HL-60 (cell line): ENCODE measurements at places on chromosomes 2 and 18.

GRCh38 chr18:8705961-8706790 is 820 bp downstream of the MTCL1 start:
- peak; percentile 5 for DNase-seq

GRCh38 chr2:112784199-112785189 is at the start of gene IL1A:
Gene IL1A (minus strand): TSS chr2:112784493. CDS start chr2:112783770, 723 bp downstream.
- DNase-seq = peak; percentile 43

DNA sequence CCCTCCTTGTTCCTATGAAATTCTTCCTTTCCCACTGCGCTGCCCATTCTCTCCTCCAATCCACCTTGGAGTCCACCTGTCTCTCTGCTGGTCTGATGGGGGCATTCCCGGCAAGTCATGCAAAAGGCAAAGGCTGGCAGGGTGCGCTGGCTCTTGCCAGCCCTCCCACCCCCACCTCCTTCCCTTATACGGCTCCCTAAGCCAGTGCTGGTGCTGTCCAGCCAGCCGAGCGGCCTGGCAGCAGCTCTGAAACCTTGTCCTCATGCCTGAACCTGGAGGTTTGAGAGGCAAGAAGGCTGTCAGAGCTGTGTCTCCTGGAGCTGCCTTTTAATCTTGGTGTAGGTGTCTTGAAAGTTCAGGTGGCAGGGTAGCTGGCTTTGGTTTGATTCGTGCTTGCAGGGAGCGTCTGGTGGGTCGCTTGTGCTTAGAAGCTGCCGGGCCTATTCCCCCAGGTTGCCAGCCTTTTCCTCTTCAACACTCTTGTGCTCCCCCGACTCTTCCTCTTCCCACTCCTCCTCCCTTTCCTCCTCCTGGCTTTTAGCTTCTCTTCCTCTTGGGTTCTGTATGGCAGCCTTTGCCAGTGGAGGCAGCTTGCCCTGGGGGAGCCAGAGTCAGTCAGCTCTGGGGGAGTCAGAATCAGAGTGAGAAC is 748 bp downstream of the LIPG start:
- no peak for DNase-seq

DNA sequence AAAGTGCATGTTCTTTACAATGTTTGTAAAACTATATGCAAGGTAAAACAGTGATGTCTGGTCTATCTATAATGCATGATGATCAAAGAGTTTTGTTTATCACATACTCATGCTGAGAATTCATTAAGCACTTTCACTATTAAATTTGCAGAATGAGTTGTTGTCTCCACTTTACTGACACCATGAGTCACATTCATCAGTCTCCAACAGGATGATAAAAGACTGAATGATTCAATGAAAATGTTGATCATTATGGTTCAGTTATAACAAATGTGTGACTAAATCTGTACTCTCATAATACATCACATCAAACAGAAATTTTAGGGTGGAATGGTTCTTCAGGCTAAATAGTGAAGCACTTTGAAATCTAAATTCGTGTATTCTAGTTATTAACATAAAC is 129.0 kb downstream of the ERBB4 start:
- no peak for DNase-seq

GRCh38 chr2:27798948-27799645 is 27.6 kb downstream of the MRPL33 start:
- DNase-seq = no peak

GRCh38 chr18:22641958-22642357 is 224.2 kb upstream of the CTAGE1 start:
- no peak for DNase-seq

DNA sequence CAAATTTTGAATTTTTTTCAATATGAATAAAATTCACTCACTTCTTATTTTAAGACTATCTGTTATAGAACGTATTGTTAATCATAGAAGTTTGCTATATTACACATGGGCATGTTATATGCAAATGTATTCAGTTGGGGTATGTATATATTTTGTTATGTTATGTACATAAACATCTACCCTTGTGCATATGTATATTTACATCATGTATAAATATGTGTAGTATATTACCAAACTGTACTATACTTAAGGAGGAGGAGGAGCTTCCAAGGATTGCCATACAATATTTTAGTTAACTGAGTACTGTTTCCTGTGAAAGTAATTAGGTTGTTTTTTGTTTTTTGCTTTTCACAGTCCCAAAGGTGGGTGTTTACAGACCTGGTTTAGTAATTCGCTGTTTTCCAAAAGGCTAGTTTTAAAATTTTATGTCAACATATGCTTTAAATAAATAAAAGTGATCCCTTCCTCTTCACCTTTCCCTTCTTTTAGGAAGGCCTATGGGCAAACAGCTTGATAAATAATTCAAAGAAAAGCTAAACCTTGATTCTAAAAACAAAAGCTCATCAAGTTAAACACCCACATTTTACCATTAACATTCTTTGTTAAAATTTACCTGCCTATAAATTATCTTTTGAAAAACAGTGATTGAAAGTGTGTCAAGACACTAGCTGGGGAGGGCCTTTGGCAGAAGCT is 12.9 kb upstream of the POU3F3 start:
- no peak for DNase-seq

GRCh38 chr2:23037596-23037995 is 347.4 kb upstream of the KLHL29 start:
- no peak for DNase-seq

- DNase-seq = peak; percentile 84
Observed at GRCh38 chr18:77081390-77081778, 51.2 kb downstream of the MBP start.

DNA sequence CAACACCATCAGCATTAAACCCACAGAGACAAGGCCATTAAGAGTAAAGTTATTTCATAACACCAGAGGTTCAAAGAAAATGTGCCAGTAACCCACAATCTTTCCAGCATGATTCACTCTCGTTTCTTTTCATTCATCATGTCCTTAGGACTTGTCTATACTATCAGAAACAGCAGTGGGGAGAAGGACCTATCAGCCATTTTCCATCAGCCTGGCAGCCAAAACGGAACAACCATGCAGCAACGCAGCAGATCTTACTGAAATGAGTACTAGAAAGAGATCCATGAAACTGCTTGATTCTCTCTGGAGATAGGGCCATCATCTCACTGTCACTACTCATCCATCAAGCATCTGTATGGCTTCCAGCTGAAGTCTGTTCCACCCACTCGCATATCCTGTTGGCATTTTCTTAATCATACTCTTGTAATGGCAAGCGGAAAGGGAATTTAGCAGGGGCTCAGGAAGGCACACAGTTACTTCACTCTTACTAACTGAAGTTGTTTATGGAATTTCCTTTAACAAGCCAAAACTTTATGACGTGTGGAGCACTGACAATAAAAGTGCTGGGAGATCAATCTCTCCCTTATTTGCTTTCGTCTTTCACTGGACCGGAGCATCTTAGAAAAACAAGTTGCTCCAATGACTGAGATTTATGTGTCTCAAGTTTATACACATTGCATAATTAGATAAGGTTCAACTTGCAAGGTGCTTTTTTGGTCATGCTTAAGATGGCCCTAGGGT is 69.7 kb downstream of the EPHA4 start:
- DNase-seq = no peak

DNA sequence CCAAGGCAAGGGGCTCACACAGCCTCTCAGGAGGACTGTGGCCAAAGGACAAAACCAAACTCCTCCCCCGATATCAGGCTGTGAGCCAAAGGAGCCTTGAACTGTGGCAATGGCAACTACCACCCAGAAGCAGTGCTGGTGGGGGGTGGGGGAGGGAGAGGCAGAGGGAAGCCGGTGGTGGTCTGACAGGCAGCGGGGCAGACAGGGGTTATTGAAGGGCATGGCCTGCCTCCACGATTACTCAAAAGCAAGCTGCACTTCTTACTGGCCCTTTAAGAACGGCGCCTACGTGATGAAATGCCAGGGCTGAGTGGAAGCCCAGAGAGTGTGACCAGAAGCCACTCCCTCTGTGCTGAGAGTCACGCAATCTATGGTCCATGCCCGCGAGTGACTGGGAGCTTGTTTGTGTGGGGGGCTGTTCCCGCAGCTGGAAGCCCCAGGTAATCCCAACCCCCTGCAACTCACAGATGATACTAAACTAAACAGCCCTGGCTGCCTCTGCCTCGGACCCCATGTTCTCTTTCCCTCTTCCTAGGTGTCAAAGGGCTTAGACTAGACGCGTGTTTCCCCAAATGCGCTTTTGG is 128.2 kb upstream of the CXCR4 start:
- DNase-seq = peak; percentile 95

DNA sequence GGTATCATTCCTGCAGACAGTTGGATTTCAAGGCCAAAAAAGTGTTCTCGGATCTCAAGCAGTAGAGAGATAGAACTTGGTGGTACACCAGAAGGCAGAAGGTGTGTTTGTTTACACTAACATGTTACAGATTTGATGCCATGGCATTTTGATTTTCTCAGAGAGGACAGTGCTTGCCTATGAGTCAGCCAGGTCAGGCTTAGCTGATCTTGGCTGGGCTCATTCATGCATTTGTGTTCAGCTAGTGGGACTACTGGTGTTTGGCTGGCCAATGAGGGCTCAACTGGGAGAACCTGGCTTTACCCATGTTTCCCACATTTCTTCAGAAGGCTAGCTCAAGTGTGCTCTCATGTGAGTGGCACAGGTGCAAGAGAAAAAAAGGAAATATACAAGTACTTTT is 162.0 kb downstream of the C1D start:
- no peak for DNase-seq

DNA sequence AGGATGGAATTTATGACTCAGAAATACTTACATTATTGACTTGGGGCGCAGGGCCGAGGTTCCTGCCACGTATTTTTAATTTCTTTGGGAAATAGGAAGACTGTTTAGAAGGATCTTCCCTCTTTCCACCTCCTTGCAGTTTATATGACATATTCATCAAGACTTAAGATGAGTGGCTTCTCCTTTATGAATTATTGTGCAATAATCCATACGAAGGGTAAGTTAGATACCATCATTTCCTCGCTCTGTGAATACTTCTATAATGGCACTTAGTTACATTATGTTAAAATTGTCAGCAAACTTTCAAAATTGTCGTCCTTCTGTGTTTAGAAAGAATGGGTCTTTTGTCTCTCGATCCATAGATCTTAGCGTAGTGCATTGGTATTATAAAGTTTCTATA is 328.8 kb upstream of the UBE2E3 start:
- DNase-seq = no peak

DNA sequence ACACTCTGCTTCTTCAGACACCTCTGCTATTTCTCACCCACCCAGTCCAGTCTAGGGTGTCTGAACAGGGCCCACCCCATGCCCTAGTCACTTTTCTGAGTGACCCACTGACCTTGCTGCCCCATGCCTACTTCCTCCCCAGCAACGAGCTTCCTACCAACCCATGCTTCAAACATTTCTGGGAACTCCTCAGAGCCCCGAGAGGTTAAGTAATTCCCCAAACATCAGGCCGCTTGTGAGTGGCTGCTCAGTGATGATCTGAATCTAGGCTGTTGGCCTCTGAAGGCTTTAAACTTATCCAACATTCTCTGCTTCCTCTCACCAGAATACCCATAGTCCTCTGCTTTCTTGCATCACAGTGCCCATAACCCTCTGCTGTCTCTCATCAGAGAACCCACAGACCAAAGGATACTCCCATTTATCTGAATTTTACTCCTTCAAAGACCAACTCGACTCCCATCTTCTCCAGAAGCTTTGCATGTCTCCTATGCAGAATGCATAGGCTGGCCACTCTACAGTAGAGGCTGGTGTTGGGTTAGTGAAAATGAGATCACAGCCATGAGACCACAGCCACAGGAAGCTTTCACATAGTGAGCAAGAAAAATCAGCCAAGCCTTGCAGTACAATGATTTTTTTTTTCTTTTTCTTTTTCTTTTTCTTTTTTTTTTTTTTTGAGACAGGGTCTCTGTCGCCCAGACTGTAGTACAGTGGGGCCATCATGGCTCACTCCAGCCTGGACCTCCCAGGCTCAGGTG is 309.5 kb upstream of the LYPD1 start:
- no peak for DNase-seq

DNA sequence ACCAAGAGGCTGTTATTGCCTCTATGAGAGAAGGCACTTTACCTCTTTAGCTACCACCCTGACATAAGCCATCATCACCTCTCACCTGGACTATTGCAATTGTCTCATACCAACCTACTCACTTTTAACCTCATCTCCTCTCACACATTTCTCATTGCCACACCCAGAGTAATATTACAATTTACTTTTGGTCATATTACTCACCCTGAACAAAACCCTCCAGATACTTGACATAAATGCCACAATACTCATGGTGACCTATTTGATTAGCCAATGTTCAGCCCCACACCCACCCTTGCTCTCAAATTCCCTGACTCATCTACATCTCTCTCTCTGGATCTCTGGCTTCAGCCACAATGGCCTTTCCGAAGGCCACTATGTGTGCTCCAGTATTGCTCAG is 90.9 kb upstream of the CDH7 start:
- no peak for DNase-seq

DNA sequence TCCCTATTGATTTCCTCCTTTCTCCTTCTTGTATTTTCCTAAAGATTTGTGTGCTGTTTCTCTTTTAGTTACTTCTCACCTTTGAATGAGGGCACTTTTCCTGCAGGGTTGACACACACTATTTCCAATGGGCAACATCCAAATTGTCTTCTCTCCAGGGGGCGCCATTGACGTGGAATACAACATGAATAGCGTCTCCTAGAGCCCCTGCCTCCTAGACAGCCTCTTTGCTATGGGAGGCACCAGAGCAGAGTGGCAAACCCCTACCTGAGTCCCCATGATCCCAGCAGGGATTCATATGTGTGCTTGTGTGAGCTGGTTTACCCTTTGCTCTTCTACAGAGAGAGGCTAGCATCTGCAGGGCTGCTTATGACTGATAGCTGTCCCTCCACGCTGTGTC is 61.3 kb upstream of the ITSN2 start:
- DNase-seq = peak; percentile 72

DNA sequence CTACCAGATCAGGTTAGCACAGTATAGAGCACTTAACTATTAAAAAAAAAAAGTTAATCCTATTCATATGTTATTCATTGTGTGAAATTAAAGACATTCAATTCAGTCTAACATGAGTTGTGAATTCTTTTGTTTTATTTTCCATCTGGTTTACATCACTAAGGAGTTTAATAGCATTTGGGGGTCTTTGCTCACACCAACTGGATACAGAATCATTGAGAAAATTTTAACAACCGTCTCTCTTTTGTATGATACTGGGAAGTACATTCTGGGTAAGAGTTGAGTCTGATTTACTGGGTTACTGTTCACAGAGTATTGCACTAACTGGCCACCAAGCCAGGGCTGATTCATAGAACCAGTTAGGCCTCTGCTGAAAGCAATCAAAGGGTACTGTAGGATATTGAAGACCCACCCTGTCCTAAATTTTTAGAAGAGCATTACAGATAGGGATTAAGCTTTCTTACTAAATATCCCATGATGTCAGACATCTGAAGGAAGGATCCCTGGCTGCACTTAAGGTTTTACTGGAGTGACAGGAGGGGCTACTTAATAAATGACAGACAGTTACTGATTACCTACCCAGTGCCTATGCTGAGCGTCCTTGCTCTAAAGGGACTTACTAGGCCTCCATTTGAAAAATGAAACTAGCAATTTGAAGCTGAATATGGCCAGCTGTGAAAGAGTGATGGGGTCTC is 387.9 kb downstream of the SETBP1 start:
- no peak for DNase-seq
